NCI-H524 (cell line): ENCODE measurements at places on chromosomes 12 and 14.

DNA sequence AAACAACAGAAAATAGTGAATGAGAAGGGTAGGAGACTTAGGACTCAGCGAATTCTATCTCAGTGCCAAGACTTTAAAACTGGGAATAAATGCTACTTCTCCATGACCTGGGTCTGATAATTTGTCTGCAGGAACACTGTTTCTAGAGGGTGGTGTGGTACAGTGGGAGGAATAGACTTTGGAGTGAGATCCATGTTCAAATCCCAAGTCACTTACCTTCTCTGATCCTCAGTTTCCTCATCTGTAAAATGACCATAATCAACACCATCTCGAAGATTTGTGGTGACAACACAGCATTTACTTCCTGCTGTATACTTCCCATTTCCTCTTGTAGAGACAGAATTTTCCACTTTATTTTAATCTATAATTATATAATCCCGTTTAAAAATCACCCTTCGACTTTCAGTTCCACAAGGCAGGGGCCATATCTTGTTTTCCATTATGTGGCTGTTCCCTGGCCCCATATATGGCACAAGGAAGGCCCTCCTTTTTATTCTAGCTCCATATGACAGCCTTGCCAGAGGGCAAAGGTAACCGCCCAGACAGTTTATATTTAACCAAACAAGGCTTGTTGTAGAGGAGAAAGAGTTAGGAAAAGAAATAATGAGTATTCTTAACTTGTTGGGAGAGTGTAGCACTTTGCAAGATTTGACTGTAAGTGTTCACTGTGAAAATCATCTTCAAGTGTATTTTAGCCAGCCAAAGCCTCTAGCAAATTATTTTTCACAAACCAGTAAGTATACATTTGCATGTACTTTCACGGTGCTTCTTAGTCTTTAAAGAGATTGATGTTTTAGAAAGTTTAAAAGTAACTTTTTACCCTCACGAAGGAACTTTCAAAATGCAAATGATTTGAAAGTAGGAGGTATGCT is 243.1 kb downstream of the AKAP6 start:
- no peak for DNase-seq

- peak; percentile 19 for DNase-seq
Measured at GRCh38 chr14:70585231-70585630, 15.2 kb downstream of the MED6 start.

GRCh38 chr14:75274050-75274898 is 4.4 kb upstream of the FOS start:
- DNase-seq, result no peak

- no peak for DNase-seq
Measured at GRCh38 chr12:108722992-108723766, 8.1 kb downstream of the CORO1C start.

DNA sequence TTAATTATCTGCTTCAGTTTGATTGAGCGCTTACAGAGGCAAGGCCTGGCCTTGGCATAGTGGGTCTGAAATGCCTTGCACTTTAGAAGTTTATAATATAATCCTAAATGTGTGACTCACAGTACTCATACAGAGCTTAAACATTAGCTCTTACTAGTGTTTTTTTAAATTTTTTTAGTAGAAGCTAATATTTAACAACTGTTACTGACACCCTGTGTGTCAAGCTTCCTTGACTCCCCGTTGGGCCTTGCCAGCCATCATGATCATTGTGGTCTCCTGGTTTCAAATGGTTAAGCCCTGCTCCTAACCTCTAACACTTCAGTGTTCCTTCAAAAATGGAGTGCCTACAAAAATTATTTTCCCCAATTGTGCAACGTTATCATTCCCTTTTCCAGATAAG is 126.9 kb downstream of the GALC start:
- no peak for DNase-seq

- peak; percentile 52 for DNase-seq
Measured at GRCh38 chr14:103136388-103137271, 13.4 kb downstream of the TNFAIP2 start.

GRCh38 chr12:97461553-97461952 is 1.1 kb upstream of the RMST start:
- DNase-seq, result no peak

DNA sequence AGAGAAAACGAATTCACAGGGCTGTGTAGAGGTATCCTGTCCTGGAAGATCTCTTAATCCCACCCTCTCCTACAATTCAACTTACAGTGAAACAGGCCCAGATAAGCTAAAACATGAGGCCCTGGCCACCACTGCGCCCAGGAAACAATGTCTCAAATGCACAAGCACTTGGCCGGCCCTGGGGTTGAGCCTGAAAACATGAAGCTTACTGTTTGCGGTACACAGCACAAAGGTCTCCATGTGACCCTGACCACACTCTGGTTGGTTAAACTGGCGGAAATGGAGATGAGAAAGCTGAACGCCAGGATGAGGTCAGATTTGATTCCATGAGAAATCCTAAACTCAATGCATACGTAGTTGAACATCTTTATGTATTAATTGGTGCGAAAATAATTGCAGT is 16.4 kb downstream of the WSB2 start:
- no peak for DNase-seq

- no peak for DNase-seq
Measured at GRCh38 chr12:9319044-9319841, 111.0 kb upstream of the PZP start.

- DNase-seq, result no peak
Measured at GRCh38 chr12:130764073-130764472, 48.0 kb upstream of the RIMBP2 start.

DNA sequence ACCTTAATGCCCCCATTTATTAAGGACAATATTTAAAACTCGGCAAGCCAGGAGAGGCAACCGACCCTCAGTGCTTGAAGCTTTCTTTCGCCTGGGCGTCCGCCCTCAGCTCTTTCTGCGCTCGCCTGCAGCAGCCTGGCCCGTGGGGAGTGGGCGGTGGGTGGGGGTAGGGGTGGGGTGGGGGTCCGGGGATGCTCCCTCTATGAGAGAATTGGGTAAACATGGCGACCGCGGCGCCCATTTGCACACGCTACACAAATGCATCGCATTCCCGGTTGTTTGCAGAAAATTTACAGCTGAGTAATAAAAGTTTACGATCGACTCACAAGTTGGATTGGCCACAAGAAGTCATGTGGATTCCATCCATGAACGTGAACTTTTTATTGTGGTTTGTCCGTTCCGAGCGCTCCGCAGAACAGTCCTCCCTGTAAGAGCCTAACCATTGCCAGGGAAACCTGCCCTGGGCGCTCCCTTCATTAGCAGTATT is 7.7 kb downstream of the HOXC8 start:
- no peak for DNase-seq

DNA sequence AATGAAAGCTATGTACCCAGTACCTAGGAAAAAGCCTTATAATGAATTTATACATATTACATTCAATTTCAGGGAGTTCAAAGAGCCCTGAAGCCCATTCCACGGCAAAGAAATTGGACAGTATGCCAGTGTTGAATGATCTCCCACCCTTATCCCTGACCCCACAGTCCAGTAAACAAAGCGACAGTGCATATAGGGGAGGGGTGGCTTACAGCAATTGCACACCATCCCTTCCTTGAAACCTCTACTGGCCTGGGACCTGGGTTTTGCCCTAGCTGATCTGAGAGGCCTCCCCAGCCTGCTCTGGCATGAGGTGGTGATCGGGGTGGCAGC is 17.3 kb upstream of the RND1 start:
- no peak for DNase-seq

- no peak for DNase-seq
Measured at GRCh38 chr12:65430006-65430405, 151.5 kb downstream of the MSRB3 start.

DNA sequence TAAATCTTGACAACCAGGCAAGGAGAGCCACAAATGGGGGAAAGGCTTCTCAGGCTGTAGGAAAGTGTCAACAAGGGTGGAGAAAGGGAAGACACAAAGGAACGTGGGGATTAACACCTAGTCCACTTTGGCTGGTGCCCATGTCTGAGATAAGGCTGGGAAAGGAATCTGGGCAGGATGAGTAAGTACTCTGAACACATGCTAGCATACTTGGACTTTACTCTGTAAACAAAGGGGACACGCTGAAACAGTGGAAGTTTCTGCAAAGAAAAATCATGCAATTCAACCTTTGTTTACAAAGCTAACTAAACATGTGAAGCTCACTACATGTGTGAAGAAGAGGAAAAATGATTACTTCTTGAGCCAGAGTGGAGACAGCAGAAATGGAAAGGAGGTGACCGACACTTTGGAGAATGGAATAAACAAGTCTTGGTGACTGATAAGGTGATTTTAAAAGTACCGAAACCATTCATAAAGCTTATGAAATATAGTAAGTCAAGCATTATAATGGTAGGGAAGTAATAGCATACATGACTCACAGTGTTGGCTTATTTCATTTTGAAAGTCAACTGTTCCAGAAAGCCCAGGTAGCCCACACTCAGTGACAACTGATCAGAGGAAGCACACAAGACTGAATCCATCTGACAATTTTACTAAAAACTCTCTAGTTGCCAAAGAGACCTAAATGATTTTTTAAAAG is 13.2 kb downstream of the CPNE8 start:
- DNase-seq, result no peak

DNA sequence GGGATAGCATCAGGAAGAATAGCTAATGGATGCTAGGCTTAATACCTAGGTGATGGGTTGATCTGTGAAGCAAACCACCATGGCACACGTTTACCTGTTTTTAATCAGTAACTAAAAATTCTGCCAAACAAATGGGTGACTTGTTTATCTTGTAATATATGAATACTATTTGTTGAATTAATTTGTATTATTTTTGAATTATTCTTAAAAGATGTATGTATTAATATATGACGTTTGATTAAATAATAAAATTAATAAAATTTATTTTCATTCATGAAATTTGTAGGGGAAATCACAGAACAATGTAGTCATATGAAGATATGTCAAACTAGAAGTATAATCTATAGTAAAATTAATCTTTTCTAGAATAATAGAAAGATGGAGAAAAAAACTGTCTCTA is 32.3 kb upstream of the OR10A7 start:
- no peak for DNase-seq

DNA sequence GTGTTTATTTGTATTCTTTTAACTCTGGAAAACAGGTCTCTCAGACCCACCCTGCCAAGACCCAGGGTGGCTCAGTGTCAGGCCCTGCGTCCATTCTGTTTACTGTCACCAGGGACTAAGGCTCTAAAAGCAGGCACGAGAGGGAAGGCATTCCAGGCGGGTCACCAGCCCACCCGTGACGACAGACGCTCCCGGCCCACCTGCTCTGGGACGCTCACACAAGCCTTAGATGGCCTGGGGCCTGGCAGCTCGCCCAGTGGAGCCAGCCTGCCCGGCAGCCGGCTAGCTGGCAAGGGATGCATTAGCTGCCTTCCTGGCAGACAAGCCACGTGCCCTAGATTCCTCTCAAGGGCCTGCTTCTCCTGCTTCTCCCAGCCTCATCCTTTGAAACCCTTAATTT is 9.2 kb upstream of the NUAK1 start:
- peak; percentile 85 for DNase-seq

DNA sequence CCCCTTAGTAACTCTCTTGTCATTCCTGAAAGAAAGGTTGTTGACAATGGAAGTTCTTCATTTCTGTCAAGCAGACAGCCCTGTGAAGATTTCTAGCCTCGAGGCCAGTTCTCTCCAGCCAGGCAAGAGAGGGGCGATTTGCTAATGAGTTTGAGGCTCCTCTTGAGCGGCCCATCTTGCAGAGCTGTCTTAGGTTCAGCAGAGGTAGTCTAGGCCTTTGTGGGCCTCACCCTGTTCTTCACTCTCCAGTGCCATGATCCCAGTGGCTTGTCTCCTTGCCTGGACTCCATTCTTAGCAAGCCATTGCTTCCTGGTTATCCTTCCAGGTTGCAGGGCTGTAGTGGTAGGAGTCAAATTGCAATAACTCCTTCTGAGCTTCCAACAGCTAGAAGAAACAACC is 9.7 kb downstream of the TPH2 start:
- DNase-seq, result no peak

GRCh38 chr14:21054123-21054767 is 3.4 kb upstream of the RNASE8 start:
- no peak for DNase-seq

DNA sequence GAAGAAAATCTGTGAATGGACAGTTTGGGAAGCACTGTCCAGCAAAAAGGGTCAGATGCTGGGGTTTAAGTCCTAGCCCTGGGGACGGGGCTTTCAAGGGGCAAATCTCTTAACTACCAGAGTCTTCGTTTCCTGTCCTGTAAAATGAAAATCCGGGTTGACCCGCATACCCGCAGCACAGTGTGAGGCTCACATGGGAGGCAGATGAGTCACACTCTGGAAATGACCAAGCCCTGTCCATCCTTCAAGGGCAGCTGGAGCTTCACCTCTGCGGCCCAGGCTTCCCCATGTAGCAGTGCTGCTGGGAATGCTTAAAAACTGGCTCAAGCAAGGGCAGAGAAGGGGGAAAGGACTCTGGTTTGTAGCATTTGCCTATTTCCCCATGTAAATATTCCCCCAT is 19.0 kb downstream of the FAM181A start:
- DNase-seq, result no peak

- no peak for DNase-seq
Measured at GRCh38 chr12:92073094-92073493, 72.6 kb downstream of the BTG1 start.

DNA sequence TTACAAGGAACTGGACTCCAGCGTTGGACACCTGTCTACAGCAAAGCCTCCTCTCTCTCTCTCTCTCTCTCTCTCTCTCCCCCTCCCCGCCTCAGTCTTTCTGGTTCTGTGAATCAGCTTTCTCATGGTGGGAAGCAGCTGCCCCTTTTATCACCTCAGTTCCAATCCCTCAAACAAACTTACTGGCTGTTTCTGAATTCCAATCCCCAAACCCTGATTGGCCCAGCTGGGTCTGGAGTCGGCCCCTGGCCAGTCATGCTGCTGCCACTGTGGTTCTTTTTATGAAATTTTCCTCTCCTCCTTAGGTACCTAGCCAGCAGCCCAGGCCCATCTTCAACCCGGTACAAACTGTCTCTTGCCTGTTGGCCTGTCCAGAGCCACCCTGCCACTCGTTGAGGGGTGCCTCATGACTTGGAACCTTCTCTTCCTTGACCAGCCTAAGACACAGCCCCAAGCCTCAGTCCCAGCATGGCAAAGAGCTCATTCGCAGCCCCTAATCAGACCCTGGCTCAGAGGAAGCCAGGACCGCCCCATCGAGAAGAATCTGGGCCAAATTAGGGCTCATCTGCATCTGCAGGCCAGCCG is 9.4 kb upstream of the MORN3 start:
- no peak for DNase-seq

DNA sequence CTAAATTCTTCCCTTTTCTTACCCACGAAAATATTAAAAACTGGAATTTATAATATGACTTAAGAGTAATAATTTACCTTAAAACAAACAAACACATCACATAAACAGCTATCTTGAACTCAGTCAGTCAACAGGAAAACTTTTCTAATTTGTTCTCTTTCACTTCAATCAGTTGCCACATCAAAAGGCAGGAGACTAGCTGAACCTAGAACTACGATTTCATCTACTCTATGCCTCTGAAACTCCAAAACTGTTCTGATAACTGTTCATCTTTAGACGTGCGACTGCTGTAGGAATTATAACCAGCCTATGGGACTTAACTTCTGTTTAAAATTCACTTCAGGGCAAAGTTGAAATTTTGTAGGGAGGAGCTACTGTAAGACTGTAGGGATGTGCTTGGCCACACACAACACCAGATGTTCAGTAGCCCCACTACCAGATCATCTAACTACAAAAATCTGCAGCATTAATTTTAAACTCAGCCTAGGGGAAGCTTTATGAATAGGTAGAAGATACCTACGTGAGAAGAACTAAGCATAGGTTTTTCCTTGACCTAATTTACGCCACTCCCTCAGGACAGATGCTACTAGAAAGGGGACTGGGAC is 7.6 kb upstream of the RAD51AP1 start:
- DNase-seq, result no peak
